ENCODE measurements at places on chromosomes 3 and 15.

GRCh38 chr3:121794264-121794983, 40.4 kb downstream of the IQCB1 start:
- no peak for DNase-seq

GRCh38 chr3:189188466-189188865, 16.7 kb downstream of the TPRG1 start:
- no peak for DNase-seq

DNA sequence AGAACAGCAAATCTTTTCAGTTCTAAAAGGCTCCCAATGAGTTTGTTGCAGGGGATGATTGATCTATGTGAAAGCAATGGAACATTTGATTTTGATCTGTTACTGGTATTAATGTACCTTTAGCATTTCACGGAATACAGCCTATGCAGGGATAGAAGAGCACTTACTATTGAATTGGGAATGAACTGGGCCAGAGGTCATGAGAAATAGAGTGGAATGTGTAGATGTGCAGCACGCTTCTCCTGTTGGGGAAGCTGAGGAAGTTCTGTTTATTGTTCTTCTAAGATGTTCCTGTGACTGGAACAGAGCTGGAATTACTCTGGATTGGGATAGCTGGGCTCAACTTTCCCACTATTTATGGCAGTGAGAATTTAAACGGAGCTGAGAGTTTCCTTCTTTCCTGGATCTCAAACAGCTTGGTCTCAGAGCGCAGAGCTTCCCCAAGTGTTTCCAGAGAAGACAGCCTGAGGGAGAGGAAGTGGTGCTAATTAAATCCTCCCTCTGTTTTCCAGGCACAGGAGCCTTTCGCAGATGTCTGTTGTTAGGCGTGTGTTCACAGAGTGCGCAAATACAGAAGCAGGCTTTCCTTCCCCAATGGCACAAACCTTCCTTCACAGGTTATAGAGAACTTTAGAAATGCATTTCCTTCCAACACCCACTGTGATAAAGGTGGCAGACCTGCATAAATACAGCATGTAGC, 32.5 kb downstream of the TPRG1 start:
- no peak for DNase-seq

- DNase-seq = no peak
Measured at GRCh38 chr3:139909811-139910210, 25.2 kb upstream of the CLSTN2 start.

DNA sequence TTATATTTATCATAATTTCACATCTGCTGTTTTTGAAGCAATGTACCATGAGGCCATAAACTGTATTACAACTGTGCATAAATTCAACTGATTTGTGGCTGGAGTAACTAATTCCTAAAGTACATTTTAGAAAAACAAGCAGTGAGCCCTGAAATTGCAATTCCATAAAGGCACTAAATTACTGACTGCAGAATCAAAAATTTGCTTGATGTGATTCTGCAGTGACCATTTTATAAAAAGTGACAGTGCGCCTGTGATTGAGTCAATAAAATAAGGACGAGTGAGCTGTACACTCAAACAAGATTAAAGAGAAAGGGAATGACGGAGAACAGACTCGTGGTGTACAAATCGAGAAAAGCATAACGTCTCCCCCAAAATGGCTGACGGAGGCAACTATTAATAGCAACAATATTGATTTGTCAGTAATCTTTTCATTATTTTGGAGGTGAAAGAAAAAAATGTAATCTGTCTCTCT, 121.4 kb upstream of the MEIS2 start:
- no peak for DNase-seq

GRCh38 chr3:100083209-100083608, 31.1 kb downstream of the FILIP1L start:
- no peak for DNase-seq

- no peak for DNase-seq
Measured at GRCh38 chr3:192864941-192865340, 52.7 kb downstream of the MB21D2 start.

DNA sequence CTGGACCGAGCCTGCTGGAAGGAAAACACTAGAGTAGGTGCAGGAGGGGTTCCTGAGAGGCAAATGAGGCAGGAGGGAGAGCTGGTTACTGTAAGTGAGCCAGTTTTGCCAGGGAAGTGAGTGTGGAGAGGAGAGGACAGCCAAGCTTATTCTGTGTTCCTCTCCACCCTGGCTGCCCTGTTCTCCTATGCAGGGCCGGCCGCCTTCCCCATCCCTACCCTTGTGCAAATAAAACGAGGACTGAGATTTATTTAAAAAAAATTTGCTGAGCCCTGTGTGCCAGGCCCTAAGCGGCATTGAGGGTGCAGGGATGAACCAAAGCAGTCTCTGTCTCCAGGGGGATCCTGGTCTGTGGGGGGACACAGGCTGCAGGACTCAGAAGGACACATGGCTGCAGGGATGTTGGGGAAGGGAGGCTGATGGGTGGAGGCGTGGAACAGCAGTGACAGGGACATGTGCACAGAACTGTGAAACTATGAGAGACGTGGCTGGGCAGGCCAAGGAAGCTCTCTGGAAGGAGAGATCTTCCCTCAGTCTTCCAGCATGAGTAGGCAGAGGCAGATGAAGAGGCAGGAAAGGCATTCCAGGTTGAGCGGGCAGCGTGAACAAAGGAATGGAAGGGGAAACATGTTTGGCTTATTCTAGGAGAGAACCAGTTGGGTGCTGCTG, 12.1 kb downstream of the CORO2B start:
- no peak for DNase-seq

GRCh38 chr3:143595456-143596077, 252.7 kb downstream of the SLC9A9 start:
- no peak for DNase-seq

- DNase-seq = no peak
Measured at GRCh38 chr15:35540885-35541284, 5.1 kb downstream of the DPH6 start.

DNA sequence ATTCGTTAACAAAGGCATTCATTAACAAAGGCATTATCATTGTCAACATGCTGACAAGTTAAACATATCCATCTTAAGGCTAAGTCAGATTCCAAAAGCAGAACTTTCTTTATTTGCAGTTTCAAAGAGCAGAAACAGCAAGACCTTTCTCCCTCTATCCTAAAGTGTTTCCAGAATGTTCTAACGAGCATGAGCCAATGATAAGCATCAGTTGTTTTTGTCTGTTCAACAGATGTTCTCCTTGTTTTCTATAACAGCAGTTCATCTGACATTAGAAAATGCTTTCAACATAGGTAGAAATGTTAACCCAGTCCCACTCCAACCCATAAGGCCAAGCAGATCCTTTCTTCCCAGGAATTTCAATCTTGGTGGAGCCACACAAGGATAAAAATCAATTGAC, 77.6 kb upstream of the POMGNT2 start:
- DNase-seq = no peak

- no peak for DNase-seq
Measured at GRCh38 chr3:17046623-17047022, 161.9 kb downstream of the PLCL2 start.

DNA sequence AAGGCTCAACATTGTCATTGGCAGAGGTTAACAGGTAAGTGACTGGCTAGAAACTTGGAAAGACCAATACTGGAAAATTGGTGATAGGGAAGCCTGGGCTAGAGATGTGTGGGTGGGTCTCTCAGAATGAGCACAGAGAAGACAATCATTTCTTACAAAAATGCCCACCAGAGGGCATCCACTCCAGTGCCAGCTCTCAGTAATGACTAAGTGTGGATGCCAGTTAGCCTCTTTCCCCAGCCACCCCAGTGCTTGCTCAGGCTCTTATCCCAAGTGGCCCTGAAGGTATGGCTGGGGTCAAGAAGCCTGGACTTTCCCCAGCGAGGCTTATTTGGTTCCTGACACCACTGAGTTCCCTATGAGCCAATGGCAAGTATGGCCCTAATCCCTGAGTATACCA, 115.9 kb upstream of the ST8SIA2 start:
- no peak for DNase-seq

DNA sequence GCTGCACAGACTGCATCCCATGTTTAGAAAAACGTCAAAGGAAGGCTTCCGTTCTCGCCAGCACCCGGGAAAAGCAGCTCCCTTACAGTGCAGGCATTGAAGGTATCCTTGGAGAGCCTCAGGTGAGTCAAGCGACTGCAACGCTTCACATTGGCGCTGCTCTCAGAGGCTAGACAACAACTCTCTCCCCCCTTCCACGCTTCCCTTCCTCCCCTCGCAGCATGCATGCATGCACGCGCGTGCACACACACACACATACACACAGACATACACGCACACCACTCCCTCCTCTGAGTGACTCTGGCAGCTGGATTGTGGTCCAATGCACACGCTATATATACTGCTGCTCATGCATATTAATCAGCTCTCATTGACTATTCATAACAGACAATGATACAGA, 191.1 kb downstream of the PDZRN3 start:
- no peak for DNase-seq

DNA sequence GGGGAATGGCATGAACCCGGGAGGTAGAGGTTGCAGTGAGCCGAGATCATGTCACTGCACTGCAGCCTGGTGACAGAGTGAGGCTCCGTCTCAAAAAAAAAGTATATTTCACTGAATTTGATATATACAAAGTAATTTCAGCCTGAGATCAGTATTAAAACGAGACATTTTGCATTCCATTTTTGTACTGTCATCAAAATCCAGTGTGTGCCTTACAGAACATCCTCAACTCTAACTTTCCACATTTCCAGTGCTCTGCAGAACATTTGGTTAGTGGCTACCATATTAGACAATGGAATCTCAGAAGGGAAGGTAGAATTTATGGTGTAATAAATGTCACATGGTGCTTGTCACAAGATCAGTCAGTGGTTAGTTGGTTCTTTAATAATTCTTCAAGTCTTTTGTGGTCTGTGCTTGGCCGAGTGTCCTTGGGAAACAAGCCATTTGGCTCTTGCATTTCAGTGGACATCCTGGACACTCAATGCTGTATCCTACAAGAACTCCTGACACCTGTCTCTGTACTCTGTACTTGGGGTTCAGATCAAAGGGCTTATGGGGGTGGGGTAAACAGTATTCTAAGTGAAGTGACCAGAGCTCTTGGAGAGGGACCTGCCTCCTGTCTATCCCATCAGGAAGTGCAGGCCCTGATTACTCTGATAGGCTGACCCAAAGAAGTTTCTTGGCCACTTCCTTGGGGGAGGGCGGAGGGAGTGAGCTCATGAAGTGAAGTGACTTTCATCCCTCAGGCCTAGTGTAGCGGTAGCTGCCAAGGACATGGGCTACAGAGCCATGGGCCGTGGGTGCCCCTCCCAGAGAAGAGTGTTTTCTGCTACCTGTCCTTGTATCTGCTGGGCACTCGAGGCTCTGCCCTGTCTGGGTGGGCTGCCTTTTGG, 3.7 kb downstream of the ACVR2B start:
- no peak for DNase-seq

- DNase-seq = no peak
Measured at GRCh38 chr3:38630070-38630469, 19.4 kb downstream of the SCN5A start.

DNA sequence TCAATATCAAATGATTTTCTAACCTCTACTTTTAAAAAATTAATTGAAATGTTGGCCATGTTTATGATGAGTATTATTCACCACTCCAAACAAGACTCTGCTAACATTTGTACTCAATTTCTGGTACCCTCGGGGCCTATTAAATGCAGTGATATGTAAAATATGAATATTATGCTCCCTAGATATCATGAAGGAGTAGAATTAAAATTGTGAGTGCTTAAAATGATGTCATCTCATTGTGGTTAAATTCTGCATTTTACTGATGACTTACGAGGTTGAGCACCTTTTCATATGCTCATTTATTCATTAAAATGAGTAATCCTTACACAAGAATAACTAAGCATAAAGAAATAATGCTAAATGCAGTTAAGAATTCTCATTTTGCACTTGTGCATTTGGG, 159.9 kb downstream of the OCA2 start:
- no peak for DNase-seq

GRCh38 chr3:104291878-104292277, 1074.8 kb upstream of the ALCAM start:
- no peak for DNase-seq

GRCh38 chr15:67594770-67595169, 52.3 kb downstream of the MAP2K5 start:
- DNase-seq = no peak

DNA sequence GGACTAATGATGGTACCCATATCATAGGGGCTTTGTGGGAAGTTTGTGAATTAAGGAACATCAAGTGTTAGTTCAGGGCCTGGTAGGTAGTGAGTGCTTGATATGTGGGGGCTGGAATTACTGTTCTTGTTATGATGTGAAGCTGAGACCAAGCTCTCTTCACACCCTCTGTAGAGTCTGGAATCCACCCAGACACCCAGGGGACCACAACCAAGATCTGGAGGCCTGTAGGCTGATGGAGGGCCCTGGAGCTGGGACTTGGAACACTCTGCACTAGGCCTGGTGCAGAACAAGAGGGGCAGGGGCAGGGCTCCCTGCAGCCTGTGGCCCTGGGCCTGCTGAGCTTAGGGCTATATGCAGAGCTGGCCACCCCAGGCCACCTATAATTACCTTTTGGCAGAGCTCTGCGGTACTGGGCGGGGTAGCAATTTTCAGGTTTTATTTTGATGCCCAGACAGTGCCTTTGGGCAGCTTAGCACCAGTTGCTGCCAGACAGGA, 13.1 kb upstream of the PRKCD start:
- no peak for DNase-seq

DNA sequence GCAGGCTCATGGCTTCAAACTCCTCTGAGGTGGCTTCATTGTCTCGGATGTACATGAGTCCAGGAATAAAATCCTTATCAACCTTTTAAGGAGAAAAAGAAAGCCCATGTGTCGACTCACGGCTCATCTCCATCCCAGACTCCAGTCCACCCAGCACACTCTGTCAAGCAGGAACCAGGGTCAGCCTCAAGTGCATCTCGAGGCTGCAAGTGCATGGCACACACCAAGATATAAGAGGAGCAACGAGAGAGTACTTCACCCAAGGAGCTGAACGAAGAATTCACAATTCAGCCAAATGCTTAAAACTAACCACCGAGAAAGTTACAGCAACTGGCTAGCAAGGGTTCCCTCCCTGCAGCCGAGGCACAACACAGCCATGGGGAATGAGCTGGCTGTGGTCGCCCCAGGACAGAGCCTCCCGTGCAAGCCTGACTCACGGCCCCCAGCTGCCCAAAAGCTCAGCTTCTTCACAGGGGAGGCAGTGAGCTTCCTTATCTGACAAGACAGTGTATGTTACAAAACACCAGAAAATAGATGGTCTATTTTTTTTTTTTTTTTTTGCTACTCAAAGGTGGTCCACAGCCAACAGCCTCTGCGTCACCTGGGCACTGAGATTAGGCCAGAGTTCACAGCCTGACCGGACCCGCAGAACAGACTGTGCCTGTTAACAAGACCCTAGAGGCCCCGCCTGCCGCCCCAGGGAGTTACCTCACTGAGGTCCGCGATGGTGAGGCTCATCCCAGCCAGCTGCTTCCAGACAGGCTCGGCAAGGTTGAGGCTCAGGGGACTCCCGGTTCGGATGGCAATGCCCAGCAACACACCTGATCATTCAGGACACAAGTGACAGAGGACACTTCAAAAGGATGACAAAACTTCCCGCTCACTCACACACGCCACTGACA, 15.9 kb upstream of the OCA2 start:
- no peak for DNase-seq
